A673 (cell line): ENCODE measurements at places on chromosomes 4 and X.

DNA sequence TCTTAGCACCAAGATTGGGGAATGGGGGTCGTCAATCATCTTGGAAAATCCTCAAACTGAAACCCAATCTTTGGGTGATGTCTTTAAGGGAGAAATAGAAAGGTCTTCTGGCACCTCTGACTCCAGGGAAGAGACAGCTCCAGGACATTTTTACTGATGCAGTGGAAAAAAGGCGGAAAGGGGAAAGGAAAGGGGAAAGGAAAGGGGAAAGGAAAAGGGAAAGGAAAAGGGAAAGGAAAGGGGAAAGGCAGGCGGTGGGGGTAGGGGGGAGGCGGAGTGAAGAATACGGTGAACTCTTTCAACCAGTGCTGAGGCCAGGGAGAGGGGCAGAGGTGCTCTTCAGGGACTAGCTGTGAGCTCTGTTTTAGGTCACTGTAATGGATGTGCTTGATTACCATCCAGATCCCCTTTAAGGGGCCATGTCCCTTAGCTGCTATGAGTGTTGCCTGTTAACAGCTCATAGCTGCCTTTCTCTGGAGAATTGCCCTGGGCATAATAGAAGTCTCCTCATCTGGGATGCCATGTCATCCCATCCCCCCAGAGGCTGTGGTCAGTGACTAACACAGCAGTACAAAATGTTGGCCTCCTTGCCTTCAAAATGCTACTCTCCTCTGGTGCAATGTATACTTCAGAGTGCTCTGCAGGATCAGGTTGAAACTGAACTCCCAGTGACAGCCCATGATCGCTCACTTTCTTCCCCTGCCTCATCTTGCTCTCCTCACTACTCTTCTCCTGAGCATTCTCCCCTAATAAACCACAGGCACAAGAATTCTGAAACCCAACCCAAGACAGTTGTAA is 92.4 kb upstream of the AP1S2 start:
- peak; percentile 25 for DNase-seq

DNA sequence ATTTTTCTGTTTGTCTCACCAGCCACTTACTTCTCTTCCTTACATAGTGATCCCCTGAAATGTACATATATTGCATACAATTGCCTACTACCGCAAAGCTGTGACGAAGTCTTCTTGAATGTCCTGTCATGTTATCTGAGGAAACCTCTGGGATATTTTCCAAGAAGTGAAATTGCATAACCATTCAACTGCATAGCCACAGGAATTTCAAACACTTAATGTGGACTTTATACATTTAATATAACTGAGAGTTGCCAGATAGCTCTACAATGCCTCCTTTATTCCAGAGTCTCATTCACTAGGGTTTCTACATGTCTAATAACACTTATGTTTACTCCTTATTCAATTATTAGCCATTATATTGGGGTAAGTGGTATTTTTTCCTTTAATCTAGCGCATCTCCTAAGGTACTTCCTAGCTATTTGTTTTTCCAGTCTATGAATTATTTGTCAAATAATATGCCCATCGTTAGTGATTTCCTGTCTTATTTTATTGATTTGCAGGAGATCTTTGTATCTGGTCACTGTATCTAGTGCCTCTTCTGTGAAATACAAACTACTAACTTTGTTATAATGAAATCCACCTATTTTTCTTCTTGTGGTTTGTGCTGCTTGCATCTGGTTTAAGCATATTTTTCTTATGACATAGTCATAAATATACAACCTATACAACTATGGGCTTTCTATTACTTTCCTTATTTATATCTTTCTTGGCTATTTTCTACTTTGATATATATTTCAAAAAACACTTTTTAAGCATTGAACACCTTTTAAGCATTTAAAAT is 69.2 kb upstream of the GRID2 start:
- DNase-seq, result peak; percentile 1

DNA sequence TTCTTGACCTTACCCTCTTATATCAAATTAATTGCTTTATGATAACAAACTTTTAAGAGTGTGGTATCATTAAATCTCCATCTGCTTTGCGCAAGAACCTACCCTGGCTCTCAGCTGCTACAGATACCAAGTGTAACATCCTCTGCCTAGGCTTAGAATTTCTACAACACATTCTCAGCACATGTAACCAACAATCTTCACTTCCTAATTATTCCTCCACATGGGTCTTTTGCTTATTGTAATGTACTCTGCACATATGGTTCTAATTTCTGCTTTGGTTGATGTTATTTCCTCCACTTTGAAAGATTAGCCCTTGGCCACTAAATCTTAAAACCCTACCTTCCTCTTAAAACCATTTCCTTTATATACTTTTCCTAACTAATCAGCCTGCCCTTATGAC is 242.4 kb downstream of the ARHGAP24 start:
- peak; percentile 81 for DNase-seq

DNA sequence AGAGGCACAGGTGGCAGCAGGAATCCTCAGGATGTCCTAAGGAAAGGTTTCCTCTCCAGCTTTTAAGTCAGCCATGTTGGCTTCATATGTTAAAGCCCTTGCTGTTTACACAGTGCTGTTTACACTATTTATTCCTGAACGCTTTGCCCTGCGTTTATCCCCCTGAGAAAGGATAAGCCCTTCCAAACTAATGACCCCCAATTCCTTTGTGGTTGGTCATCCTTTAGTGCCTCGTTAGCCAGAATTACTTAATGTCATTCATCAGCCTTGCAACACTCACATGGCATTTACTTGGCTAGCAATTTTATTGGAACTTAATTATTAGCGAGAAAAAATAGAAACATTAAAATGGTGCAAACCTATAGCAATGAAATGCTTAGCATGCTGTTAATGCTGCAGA is 23.8 kb downstream of the VCX2 start:
- DNase-seq, result no peak

DNA sequence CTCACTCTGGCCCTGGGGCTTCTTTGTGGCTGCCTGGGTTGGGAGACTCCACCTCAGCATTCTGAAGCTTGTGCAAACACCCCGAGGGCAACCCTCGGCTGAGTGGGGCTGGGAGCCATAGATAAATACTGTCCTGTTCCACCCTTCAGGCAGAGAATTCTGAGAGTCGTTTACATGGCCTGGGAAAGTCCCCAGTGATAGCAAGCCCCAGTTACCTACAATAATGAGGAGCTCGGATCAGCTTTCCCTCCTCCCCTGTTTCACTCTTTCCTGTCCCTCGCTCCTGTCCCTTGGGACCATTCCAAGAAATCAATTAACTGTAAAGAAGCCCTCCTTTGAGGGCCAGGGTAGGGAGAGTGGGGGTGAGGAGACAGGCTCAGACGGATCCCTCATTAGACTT is 31.6 kb upstream of the DDX3X start:
- no peak for DNase-seq

- no peak for DNase-seq
Observed at GRCh38 chr4:8201321-8201781, 2.3 kb downstream of the SH3TC1 start.

GRCh38 chr4:79798047-79798446 is 275.0 kb downstream of the ANTXR2 start:
- no peak for DNase-seq

DNA sequence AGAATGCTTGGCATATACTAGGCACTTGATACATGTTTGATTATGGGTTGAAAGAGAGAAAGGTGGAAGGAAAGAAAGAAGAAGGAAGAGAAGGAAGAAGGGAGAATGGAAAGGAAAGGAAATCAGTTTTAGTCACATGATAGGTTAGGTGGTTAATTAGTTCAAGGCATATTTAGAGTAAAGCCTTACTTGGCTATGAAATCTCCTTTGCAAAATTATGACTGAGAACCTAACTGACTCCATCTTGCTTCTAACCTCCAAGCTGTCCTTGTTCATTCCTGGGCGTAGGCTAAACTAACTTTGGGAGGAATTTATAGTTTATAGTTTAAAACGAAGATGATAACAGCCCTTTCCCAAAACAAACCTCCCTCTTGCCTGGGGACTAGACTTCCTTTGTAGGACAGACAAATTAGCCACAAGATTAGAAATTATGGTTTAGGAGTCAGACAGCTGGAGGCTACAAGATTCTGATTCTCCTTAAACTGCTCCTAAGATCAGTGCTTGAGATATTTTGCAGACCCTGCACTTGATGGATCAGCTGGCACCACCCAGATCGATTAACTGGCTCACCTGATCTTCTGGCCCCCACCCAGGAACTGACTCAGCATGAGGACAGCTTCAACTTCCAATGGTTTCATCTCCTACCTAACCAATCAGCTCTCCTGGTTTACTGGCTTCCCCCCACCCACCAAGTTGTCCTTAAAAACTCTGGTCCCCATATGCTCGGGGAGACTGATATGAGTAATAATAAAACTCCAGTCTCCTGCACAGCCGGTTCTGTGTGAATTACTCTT is 55.0 kb downstream of the TXK start:
- no peak for DNase-seq

GRCh38 chr4:99447079-99447478 is 11.9 kb upstream of the ADH7 start:
- peak; percentile 34 for DNase-seq

- DNase-seq, result no peak
Observed at GRCh38 chrX:54043056-54043455, 1.2 kb downstream of the PHF8 start.

- DNase-seq, result no peak
Observed at GRCh38 chrX:140249088-140249487, 255.8 kb downstream of the SOX3 start.

- DNase-seq, result no peak
Observed at GRCh38 chrX:136210243-136210642, 41.0 kb downstream of the MAP7D3 start.

DNA sequence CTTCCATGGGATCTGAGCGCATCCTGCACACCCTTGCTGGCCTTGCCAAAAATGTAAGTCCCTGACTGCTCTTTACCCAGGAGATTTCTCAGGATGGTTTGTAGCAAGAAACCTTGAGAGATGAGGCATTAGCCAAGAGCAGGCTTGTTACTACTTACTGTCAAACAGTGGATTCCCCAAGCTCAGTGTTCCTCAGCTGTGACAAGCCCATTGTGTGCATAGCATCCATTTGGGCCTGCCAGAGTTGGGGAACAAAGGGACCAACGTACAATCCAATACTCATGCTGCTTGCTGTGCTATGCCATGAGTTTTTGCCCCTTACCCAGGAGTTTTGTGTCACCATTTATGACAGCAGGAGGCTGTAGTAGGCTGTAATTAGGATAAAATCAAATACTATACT is 267.6 kb downstream of the TENM3 start:
- no peak for DNase-seq

DNA sequence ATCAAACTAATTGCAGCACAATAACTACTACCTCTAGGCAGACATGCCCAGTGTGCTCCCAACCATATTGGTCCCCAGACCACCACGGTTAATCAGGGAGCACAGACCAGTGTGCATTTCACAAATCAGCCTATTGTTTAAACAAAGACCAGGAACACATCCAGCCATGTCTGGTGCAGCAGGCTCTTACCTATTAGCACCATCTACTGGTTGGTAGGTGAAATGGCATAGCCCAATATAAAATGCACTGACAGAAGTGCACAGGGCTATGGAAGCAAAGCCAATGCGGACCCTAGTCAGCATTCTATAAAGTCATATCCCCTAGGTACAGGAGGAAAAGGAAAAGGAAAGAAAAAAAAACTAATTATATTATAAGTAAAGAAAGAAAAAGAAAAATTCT is 15.5 kb upstream of the CYLC1 start:
- peak; percentile 33 for DNase-seq

DNA sequence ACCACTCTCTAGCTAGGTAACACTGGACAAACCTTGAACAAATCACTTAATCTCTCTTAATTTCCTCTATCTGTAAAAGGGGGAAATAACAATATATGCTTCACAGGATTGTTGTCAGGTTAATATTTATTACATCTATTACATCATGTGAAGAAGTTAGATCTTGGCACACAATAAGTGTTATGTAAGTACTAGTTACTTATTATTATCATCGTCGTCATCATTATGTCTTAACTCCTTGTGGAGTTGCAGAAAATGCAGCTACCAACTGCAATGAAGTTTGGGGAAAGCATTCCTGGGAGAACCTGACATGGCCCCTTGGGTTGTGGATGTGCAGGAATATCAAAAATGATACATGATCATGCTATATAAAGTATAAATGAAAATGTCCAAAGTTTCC is 4.8 kb upstream of the JCHAIN start:
- DNase-seq, result no peak

DNA sequence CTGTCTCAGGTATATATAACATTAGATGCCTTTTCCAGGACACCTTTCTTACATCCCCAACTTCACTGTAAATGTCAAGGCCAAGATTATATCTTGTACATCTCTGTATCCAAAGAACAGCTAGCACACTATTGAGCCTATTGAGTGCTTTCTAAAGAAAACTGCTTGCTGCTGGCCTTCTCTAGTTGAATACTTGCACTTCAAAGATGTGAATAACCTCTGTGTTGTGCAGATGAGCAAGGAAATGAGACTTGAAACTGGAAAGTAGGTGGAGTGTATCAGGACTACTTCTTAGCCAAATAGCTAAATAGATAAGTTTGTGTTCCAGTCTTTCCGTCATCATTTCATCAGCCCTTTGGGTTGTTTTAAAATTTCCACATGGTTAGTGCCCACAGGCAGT is 704.4 kb upstream of the AMOT start:
- no peak for DNase-seq

- no peak for DNase-seq
Observed at GRCh38 chr4:181970366-181970765, 272.8 kb upstream of the TENM3 start.

DNA sequence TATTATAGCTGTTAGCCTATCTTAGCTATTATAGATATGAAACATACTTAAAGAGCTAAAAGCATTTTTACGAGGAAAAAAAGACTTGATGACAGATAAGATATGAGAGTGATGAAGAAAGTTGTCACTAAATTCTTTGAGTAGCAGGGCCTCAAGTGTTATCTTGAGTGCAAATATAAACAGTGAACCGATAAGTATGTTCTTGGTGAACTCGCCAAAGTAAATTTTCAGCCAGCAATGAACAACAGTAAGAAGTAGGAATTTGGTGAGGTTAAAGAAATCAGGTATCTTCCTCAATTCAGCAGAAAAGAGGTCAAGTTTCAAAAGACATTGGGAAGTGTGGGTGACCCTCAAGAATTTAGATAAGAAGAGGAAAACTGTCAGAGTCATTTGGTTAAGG is 471.8 kb upstream of the FTHL17 start:
- no peak for DNase-seq
